Nasal cavity respiratory epithelium epithelial cell of viscerocranial mucosa (primary cell): ENCODE measurements at places on chromosomes 6 and 20. TPM values are rescaled to one million over a fixed set of nuclear protein-coding genes. Genes with fewer than 3 reads are reported as not detected.

The PEX3 gene
- 16.4 and 20.8 TPM in 2 replicates for total RNA-seq

The FLOT1 gene
- total RNA-seq: 23.2 and 75.0 TPM in 2 replicates

The OXT gene
- not detected in 2 replicates for total RNA-seq

The GMPR gene
- total RNA-seq: under 0.01 and 0.43 TPM in 2 replicates

The TRIM15 gene
- total RNA-seq: not detected in 2 replicates

The SFTA2 gene
- not detected in 2 replicates for total RNA-seq

The C6orf163 gene
- total RNA-seq: 0.68 and 3.2 TPM in 2 replicates

The SLC22A16 gene
- total RNA-seq: not detected in 2 replicates

The CTNNBL1 gene
- 23.6 and 31.8 TPM in 2 replicates for total RNA-seq

The B4GALT5 gene
- total RNA-seq: 12.6 and 45.3 TPM in 2 replicates

The FAM83C gene
- 0.93 and 1.7 TPM in 2 replicates for total RNA-seq

The SRPK1 gene
- 77.9 and 108 TPM in 2 replicates for total RNA-seq

The PBOV1 gene
- total RNA-seq: not detected in 2 replicates
